ENCODE measurements at places on chromosomes 12 and 14.

- no peak for DNase-seq
Measured at GRCh38 chr14:91575469-91576208, 65.5 kb upstream of the PPP4R3A start.

- DNase-seq, result no peak
Measured at GRCh38 chr12:64080319-64081007, 141.6 kb downstream of the KICS2 start.

- no peak for DNase-seq
Measured at GRCh38 chr12:98935847-98936246, 290.8 kb downstream of the APAF1 start.

DNA sequence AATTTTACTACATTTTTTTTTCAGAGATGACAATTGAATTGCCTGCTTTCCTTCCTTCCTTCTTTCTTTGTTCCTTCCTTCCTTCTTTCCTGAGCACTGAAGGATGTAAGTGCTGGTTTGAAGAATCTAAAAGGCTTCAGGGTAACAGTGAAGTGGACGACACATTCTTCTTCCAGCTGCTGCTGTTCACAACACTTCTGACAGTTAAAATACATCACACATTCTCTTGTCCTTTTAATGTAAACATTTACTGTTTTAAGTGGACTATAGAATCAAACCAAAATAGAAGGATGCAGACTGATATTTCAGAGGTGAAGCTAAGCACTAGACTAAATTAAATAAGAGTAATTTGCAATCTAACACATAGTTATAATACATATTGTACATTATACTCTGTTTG lies 151.5 kb downstream of the MSRB3 start:
- DNase-seq, result no peak

DNA sequence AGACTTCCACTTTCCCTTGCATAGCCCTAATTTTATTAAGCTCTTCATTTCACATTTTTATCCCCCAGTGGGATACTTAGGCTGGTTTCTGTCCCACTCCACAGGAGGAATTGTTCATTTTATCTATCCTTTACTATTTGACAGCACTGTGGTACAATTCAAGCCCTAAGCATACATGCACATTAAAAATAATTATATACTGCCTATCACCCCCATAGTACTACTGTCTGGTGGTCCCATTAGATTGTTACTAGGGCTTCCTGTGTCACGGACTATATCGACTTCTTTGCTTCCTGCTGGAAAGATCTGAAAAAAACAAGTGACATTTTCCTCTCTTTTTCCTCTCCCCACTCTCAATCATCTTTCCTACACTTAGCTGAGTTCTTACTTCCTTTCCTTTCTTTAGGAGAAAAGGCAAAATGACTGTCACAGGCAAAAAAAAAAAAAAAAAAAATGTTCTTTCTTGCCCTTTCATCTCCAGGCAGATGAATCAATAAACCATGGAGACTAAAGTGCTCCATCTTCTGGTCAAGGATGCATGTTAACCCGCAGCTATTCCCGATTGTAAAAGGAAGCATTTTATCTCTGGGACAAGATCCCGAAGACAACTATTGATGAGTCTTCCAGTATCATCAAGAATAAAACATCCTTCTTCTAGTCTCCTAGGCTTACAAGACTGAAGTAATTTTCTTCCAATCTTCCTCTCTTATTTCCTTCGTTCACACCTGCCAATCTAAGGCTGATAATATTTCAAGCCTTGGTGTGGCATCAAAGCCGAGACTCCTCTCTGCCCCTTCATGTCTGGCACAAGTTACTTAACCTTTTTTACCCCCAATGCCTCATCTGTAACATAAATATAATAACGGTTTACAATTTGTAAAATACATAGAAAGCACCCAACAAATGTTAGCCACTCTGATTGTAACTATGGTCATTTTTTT lies 94.4 kb upstream of the PLEKHG7 start:
- no peak for DNase-seq

- peak; percentile 57 for DNase-seq
Measured at GRCh38 chr12:128789356-128789929, 34.3 kb downstream of the SLC15A4 start.

DNA sequence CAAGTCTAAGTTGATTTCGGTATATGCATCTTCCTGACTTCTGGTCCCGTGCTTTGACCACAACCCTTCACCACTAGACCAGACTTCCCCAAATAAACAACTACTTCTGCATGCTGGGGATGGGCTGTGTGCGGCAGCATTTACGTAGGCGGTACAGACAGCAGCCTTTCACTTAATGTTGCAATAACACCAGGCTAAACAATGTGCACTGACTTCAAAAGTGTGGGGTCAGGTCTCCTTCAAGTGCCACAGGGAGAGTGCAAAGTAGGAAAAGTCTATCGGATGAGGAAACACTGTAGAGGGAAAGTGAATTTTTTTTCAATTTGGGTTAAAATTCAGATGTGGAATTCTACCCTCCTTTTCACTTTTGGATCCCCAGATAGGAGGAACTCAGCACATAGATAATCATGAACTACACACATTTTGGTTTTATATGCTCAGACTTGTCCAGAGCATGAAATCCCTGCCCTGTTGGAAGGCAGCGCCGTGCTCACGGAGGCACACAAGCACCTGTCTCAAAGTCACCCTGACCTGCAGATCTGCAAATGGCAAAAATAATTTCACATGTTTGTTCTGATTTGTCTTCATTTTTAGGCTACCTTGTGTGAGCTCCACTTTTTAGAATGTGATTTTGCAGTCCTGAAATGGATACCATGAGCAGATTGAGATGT lies 3.6 kb upstream of the FOS start:
- DNase-seq, result no peak

DNA sequence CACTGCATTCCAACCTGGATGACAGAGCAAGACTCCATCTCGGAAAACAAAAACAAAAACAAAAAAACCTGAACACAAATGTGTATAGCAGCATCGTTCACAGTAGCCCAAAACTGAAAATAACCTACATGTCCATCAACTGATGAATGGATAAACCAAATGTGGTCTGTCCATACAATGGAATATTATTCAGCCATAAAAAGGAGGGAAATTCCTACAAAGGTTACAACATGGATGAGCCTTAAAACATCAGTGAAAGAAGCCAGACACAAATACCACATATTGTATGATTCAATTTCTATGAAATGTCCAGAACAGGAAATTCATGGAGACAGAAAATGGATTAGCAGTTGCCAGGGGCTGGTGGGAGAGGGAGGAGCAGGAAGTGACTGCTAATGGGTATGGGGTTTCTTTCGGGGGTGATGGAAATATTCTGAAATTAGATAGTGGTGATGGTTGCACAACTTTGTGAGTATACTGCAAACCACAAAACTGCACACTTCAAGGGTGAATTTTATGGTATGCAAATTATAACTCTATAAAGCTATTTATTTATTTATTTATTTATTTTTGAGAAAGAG lies 4.0 kb downstream of the MYL2 start:
- DNase-seq, result no peak

DNA sequence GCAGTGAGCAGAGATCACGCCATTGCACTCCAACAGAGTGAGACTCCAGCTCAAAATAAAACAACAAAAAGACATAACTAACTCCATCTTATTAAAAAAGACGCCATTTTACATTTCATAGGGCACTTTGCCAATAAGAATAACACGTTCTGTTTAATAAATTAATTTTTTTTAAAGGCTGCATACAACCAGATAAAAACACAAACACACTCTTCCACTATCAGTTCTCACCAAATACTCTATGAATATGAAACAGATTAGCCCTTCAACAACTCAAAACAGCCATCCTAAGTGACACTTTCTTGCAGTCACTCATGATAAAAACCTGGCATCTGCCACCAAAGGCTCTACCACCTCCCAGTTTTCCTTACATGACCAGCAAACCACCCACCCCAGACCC lies 16.1 kb downstream of the AICDA start:
- DNase-seq, result no peak

GRCh38 chr14:53956427-53957201 lies at the start of gene BMP4:
Gene BMP4, minus strand, starts transcription at chr14:53956825. Its CDS starts 4,603 bp downstream, at chr14:53952222.
- no peak for DNase-seq

DNA sequence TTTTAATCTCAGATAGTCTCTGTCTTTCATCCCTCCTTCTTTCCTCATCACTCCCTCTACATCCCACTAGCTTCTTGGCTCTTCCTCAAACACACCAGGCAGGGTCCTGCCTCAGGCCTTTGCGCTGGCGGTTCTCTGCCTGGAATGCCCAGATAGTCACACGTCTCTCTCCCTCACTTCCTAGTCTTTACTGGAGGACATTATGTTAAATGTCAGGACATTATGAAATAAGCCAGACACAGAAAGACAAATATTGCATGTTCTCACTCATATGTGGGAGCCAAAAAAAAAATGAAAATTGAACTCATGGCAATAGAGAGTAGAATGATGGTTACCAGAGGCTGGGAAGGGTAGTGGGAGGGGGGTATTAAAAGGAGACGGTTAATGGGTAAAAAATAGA lies 442.0 kb downstream of the MED13L start:
- DNase-seq, result no peak

DNA sequence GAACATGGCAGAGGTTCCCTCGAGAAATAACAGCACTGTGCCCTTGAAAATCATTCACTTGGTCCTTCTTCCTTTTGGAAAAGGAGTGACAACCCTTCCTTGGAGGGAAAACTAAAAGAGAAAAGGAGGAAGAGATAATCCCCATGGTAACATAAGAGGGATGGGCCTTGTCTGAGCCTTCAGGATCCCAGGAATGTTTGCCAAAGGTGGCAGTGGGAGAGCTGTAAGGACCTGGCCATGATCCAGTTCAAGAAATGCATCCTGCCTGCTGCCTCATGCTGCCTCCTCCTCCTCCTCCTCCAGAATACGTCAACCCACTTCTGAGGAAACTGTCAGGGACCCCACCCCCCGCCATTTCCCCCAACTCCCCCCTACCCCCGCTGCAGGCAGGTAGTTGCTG lies 118.8 kb downstream of the KCNK10 start:
- no peak for DNase-seq

DNA sequence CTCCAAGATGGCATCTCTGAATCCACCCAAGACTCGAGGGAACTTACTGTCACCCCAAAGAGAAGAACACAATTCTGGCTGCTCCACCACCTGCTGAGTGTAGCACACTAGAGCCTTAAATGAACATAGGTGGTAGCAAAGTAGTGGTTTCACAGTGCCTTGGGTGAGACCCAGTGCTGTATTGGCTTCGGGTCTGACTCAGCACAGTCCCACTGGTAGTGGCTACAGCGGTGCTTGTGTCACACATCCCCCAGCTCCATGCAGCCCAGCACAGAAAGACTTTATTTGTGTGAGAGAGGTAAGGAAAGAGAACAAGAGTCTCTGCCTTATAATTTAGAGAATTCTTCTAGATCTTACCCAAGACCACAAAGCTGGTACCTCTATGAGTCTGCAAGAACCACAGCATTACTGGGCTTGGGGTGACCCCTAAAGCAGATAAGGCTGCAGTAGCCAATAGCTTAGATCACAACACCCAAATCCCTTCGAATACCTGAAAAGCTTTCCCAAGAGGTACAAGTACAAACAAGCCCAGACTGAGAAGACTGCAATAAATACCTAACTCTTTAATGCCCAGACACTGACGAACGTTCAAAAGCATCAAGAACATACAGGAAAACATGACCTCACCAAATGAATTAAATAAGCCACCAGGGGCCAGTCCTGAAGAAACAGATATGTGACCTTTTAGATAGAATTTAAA lies 83.3 kb upstream of the SLC38A4 start:
- DNase-seq, result no peak

GRCh38 chr14:32244404-32244803 lies 41.3 kb upstream of the RNU6-8 start:
- no peak for DNase-seq

- no peak for DNase-seq
Measured at GRCh38 chr12:79414252-79414651, 276.5 kb downstream of the PAWR start.

DNA sequence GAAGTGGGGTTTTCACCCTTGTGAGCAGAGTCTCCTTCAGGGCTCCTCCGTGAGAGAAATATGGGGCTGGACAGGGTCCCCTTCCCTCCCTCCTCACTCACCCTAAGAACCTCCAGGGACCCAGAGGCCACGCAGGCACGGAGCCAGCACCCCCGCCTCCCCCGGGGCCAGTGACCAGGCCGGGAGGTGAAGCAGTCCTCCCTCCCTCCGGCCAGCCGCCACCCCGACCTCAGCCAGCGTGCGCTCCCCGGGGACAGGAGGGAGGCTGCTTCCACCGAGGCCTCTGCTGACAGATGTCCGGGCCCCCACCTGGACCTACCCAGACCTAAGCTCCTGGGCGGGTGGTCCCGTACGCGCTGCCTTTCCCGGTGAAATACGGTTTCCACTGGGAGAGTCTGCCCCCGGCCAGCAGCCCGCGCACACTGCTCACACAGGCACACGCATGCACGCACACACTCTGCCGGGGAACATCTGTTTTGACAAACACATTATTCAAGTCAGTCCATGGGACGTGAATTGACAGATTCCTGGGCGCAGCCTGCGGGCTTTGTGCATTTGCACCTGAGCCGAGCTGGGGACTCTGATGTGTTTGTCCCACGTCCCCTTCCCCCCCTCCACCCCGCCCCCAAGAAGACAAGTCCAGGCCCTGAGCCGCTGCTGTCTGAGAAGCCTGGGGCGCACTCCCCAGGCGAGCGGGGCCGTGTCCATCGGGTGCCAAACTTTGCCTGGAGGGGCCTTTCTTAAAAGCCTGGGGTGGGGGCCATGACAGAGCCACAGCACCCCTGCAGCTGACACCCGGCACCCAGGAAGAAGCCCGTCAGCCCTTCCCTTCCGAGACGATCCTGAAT lies 725 bp downstream of the RIMBP2 start:
- DNase-seq, result no peak

GRCh38 chr12:639566-639965 lies 23.7 kb downstream of the NINJ2 start:
- no peak for DNase-seq

- no peak for DNase-seq
Measured at GRCh38 chr12:118374126-118374725, 1.5 kb upstream of the TAOK3 start.

DNA sequence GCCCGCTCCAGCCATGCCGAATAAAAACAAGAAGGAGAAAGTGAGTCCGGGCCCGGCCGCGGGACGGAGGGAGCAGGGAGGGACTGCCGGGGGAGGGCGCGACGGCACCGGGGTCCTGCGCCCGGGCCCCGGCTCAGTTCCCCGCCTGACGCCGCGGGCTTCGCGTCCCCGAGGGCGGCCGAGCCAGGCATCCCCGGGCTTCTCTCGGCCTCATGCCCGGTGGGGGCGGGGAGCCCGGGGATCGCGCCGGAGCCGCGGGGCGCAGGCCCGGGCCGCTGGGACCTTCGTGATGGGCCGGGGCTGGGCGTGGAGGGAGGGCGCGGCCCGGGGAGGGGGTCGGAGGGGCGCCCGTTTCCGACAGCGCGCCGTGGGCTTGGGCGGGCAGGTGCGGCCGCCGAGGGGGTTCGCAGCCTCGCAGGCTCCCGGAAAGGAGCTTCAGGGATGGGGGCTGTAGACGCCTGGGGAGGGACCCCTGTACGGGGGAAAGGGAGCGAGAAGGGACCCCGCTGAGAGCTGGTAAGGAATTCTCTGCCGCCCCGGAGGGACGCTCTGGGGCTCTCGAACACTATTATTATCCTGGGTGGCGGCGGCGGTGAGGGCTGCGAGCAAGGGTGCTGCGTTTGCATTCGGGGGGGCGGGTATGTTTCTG lies 496 bp downstream of the PPP2R5C start:
- DNase-seq, result peak; percentile 89

- DNase-seq, result no peak
Measured at GRCh38 chr14:105163040-105163742, 5.4 kb downstream of the JAG2 start.

- DNase-seq, result no peak
Measured at GRCh38 chr14:72709916-72710611, 183.8 kb downstream of the DPF3 start.
